ENCODE measurements at places on chromosomes 5 and 9. TPM values are rescaled to one million over a fixed set of nuclear protein-coding genes. Genes with fewer than 3 reads are reported as not detected.

The PHF24 gene
- 0.92 TPM for total RNA-seq

The PCDHB13 gene
- total RNA-seq = 0.87 TPM

The PCDHA1 gene
- not detected for total RNA-seq

The BHMT2 gene
- total RNA-seq = 0.45 TPM

The ERBIN gene
- total RNA-seq = 44.3 TPM

The IL9 gene
- total RNA-seq = not detected

The RAD50 gene
- 93.2 TPM for total RNA-seq

The SLC45A2 gene
- total RNA-seq = not detected

The TMEM215 gene
- total RNA-seq = not detected

The PTGES gene
- total RNA-seq = not detected

The PCDH12 gene
- total RNA-seq = 3.7 TPM

The CNTRL gene
- total RNA-seq = 27.4 TPM

The CDKN2B-AS1 gene
- 1.4 TPM for total RNA-seq

The PCDHGA11 gene
- 1.3 TPM for total RNA-seq

The TLR4 gene
- 9.9 TPM for total RNA-seq

The IL13 gene
- total RNA-seq = not detected

The OR2K2 gene
- total RNA-seq = not detected

The TMC1 gene
- not detected for total RNA-seq

The TAS2R1 gene
- total RNA-seq = not detected

The CEP72 gene
- 0.14 TPM for total RNA-seq

The HTR1A gene
- not detected for total RNA-seq

The DDX4 gene
- not detected for total RNA-seq

The NIPAL4 gene
- total RNA-seq = 3.3 TPM

The DNAH5 gene
- total RNA-seq = 12.5 TPM

The STARD4 gene
- total RNA-seq = 42.8 TPM
